ENCODE measurements at places on chromosomes 12 and 14. TPM values are rescaled to one million over a fixed set of nuclear protein-coding genes. Genes with fewer than 3 reads are reported as not detected.
A peak's percentile ranks its signal among the peaks of the same experiment; 100 is the strongest.

GRCh38 chr12:69949311-69950002, 124.4 kb downstream of the MYRFL start:
- no peak for ATAC-seq

GRCh38 chr12:53869500-53869899, 69.1 kb upstream of the HOXC13 start:
- no peak for ATAC-seq

DNA sequence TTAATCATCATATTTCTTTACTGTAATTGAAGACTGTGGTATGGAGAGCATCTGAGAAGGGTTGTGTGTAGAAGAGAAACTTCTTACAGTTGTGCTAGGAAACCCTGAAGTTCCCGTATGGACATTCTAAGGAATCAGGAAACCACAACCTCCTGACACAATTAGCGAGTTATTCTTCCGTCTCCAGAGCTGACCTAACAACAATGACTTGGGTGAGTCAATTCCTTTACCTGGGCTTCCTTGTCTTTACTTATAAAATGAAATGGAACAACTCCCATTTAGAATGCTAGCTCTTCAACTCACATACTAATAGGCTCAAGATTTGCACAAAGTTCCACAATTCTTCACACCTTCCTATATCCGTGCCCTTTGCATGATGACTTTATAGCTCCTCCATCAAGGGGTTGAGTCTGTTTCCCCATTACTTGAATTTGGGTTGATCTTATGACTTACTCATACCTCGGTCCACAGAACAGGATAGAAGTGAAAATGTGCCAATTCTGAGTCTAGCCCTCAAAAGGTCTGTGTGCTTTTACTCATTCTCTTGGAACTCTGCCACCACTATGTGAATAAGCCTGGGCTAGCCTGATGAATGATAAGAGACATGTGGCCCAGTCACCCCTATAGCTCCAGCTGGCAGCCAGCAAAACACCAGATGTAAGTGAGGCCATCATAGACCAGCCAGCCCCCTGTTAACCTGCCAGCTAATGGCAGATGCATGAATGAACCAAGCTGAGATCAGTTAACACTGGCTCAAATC, 459.4 kb downstream of the ETNK1 start:
- ATAC-seq: peak; percentile 96

DNA sequence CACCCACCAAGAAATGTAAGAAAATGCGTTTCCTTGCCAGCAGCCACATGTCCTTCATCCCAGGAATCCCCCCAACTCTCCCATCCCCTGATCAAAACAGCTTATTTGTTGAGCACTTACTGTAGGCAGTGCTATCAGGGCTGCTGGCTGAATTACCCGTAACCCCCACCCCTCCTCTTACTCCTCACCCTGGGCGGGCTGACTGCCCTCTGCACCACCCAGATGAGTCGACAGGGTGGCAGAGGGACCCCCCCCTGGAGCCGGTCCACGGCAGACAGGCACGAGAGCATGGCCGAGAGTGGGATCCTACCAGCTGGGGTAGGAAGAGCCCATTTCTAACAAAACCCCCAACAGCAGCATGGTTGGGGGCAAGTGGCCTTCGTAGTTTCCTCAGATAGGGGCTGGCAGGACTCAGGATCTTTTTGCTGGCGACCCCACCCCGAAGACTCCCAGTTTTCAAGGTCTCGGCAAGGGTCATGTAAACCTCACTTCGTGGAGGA, 1.1 kb upstream of the RHOF start:
- ATAC-seq: peak; percentile 4

Gene TSPAN11
- total RNA-seq: 0.72 TPM

GRCh38 chr12:91591639-91591987, 409.0 kb upstream of the DCN start:
- ATAC-seq: no peak

- ATAC-seq: no peak
Measured at GRCh38 chr12:117850048-117850447, 118.7 kb downstream of the KSR2 start.

DNA sequence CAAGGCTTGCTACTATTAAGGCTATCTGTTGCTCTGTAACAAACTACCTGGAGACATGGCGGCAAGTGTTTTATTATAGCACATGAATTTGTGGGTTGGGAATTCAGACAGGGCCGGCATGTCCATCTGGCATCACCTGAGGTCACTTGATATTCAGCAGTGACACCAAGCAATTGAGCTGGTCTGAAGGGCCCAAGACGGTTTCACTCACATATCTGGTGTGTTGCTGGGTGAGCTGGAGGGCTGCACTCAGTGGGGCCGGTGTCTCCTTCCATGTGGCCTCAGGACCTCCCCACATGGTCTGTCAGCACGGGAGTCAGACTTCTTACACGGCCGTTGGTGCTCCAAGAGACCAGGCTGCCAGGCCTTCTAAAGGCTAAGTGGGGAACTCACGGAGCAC, 52.4 kb upstream of the SCN8A start:
- no peak for ATAC-seq

Gene KERA
- not detected for total RNA-seq

Gene DTX1
- total RNA-seq: 0.68 TPM

Gene TMBIM6
- 386 TPM for total RNA-seq

DNA sequence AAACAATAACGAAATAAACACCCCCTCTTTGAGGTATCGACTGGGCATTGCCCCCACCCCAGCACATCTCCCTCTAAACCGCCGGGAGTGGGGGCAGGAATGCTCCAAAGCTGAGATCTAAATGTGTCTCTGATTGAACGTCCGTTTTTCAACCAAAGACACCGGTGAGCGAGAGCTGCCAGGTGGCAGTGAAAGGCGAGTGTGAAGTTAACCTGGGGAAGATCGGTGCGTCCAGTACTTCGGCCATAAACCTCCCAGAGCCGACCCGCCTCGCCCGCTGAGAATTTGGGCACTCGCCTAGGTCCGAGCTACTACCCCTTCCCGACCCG, 625 bp downstream of the ANGEL1 start:
- ATAC-seq: no peak

Gene TMEM132C
- total RNA-seq: 0.16 TPM

- ATAC-seq: no peak
Measured at GRCh38 chr14:67377916-67378315, 17.8 kb downstream of the EIF2S1 start.

- no peak for ATAC-seq
Measured at GRCh38 chr12:95257541-95257940, 39.9 kb downstream of the VEZT start.

DNA sequence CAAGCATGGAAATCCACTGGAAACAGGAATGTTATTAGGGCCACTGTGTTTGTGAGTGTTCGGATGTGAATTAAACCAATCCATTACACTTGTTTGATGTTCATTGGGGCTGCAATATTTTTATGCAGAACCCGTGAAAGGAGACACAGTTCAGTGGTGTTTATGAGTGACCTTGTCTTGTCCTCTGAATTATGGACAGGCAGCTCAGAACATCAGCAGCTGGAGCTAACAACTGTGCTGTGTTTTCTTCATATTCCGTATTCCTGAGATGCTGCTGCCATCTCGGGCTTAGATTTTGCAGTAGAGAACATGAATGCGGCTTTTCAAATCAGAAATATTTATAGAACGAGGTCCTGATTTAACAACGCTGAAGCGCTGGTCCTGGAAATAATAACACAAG, 20.3 kb upstream of the CACNA1C start:
- ATAC-seq: no peak

Gene OSBPL8
- 62.6 TPM for total RNA-seq

GRCh38 chr14:75607044-75607443, 28.6 kb downstream of the FLVCR2 start:
- ATAC-seq: no peak

GRCh38 chr12:3958534-3958933, 85.3 kb upstream of the PARP11 start:
- no peak for ATAC-seq

- ATAC-seq: peak; percentile 53
Measured at GRCh38 chr14:63493246-63493645, 49.9 kb downstream of the PPP2R5E start.

Gene EIF2S3B
- total RNA-seq: 1.4 TPM

Gene EMP1
- 1,972 TPM for total RNA-seq

- no peak for ATAC-seq
Measured at GRCh38 chr14:68987653-68988036, 8.5 kb upstream of the ACTN1 start.

Gene EPS8
- 7.7 TPM for total RNA-seq

Gene NFATC4
- total RNA-seq: 3.4 TPM

Gene CCDC38
- total RNA-seq: not detected

Gene PTHLH
- total RNA-seq: 19.0 TPM

GRCh38 chr14:33186656-33187055, 248.0 kb downstream of the NPAS3 start:
- ATAC-seq: no peak

GRCh38 chr12:71636704-71637115, 26.9 kb downstream of the ZFC3H1 start:
- ATAC-seq: peak; percentile 53

- peak; percentile 79 for ATAC-seq
Measured at GRCh38 chr12:99984271-99985128, at the start of gene ANKS1B. Gene ANKS1B (minus strand): TSS chr12:99984936. CDS start chr12:99984237, 699 bp downstream.

- ATAC-seq: no peak
Measured at GRCh38 chr14:33709711-33710110, 241.2 kb downstream of the EGLN3 start.
